ENCODE measurements at places on chromosomes 11 and 22. TPM values are rescaled to one million over a fixed set of nuclear protein-coding genes. Genes with fewer than 3 reads are reported as not detected.

- no peak for DNase-seq
Observed at GRCh38 chr11:17986007-17986710, 26.7 kb downstream of the SERGEF start.

YPEL4 gene
- total RNA-seq: 0.35 TPM

DNA sequence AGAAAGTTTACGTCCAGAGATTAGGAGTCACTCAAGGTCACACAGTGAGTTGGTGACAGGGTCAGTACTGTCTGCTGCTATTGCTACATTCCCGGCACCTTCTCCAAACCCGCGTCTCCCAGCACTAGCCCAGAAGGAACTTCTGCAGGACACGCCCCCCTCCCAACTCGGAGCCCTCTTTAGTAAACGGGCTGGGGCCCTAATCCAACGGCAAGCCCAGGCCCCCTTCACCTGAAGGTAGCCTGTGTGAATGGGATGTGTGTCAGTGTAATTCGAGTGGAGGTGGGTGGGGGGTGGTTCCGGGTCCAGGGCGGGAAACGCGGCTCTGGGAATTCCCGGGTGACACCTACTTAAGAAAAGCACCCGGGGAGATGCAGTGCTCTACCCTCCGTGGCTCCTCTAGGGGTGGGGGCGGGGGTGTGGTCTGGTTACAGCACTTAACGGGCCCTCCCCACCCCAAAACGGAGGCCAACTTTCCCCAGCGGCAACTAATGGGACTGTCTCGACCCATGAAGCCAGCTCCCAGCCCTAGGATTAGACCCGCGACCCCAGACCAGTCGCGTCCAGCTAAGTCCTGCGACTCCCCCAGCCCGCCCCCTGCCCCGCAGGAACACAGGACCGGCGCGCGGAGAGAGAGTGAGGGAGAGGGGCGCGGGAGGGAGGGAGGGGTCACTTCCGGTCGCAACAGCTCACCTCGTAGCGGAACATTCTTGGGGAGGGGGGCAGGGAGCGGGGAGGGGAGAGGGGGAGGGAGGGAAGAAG, 468 bp downstream of the PATL1 start:
- no peak for DNase-seq

GRCh38 chr22:27996981-27997380, 77.9 kb upstream of the PITPNB start:
- DNase-seq: no peak

SIPA1 gene
- 18.0 TPM for total RNA-seq

HSPB2 gene
- 2.5 TPM for total RNA-seq

RNF215 gene
- 8.6 TPM for total RNA-seq

TMEM191C gene
- 14.5 TPM for total RNA-seq

- peak; percentile 55 for DNase-seq
Observed at GRCh38 chr11:12675951-12676711, 1.9 kb downstream of the TEAD1 start.

DNA sequence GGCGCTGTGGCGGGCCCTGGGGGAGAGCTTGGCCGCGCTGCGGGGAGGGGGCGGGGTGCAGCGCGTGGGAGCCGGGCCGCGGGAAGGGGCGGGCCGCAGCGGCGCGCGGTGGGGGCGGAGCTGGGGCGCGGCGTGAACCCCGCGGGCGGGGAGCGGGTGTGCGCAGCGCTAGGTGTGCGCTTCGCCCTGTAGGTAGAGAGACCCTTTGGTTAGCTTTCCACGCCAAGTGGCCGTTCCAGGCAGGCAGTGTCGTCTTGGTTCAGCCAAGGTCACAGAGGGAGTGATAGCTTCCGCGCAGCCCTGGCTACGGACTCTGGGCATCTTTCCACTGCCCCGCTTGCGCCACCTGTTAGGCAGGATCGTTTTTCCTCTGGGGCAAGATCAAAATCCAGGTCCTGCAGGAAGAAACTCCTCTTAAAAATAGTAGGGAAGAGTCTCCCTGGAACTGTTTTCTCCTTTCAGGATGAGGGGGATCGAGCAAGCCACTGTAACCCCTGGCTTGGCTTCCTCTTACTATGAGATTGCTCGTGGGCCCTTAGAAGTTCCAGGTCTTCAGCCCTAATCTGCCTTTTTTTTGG, 434 bp downstream of the BANF1 start:
- no peak for DNase-seq

DNA sequence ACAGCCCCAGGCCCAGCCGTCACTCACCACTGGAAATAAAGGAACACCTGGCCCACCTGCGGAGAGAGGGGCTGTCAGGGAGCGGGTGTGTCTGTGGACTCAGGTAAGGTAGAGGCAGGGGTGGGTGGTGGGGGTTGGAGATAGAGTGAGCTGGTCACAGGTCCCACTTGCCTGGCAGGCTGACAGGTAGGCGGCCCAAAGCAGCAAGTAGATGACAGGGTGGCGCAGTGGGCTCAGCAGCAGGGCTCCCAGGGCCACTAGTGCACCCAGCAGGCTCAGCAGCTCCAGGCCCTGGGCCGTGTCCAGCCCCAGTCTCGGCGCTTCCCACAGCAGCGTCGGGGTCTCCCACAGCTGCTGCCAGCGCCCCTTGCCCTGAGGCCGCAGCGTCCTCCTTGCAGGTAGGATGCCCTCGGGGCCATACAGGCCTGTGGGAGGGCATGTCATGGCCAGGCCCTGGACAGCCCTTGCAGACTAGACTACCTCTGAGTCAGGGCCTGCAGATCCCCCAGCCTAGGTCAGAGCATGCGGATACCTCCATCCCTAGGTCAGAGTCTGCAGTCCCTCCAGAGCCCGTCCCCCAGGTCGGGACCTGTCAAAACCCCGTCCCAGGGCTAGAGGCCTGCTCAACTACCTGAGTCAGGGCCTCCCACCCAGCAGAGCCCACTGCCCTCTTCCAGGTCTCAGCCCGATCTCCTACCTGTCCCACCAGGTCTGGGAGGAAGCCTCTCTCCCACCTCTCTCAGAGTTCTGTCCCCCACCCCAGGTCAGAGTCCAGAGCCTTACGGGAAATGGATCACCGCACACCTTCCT, 686 bp downstream of the LMF2 start:
- no peak for DNase-seq

GRCh38 chr11:14054116-14055107, 91.9 kb downstream of the SPON1 start:
- DNase-seq: no peak

DNA sequence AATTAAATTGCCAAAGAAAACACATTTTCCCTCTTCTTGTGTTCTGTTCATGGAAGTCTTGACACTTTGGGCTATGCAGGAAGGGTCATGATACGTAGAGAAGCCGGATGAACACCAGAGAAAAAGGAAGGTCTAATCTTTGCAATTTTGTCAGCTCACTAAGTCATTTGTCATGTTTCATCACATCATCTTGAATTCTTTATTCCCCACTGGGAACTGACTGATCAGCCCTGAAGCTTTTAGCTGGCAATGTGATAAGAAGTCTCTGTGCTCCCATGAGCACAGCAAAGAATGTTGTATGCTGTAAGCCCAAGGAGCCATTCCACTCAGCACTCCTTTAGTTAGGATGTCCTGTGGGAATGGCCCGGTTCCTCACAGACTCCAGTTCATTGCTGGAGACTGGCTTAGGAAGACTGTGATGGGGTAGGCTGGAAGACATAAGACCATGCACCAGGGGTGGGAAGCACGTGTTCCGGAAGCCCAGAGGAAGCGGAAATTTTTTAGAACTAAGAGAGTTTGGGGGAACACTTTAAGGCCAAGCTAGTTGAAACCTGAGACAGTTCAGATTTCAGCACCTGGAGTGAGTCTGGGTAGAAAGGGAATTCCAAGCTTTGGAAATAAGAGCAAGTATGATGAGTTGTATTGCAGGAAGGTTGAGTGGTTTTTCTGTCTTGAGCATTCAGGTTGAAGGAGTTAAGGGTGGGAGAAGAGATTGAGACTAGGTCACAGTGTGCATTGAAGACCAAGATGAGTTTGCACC, 306.7 kb upstream of the MTNR1B start:
- no peak for DNase-seq

IGSF22 gene
- total RNA-seq: not detected

DNA sequence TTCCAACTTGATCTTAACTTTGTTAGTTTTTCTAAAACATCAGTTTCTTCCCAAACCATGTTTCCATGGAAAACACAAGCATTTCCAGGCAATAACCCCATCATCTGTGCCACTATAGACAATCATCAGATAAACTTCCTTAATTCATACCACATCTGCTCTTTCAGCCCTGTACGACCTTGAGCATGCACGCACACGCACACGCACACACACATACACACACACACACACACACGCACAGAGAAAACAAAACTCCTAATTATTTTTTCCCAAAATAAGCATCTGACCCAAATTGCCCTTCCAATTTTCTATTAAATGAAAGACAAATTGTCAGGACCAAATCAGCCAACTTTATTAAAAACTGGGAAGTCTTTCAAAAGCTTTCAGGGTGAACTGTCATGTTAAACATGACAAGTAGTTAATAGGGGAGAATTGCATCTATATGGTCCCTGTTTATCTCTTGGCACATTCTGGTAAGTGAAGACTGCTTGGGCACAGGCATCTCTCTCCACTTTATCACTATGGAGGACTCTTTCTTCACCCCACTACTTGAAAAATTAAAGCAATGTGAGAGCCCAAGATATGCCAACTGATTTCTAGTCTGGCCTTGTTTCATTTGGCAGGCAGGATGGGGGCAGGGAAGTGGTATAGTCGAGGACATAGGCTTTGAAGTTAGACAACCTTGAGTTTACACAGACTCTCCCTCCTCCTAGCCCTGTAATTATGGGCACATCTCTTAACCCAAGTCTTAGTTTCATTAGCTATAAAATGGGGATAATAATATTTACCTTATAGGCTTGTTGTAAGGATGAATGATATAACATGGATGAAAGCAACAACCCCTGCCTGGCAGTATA, 15.1 kb downstream of the ADM start:
- DNase-seq: no peak

Data from Peyer's patch (tissue), 4 donors.